ENCODE measurements at places on chromosomes 16 and 17.

DNA sequence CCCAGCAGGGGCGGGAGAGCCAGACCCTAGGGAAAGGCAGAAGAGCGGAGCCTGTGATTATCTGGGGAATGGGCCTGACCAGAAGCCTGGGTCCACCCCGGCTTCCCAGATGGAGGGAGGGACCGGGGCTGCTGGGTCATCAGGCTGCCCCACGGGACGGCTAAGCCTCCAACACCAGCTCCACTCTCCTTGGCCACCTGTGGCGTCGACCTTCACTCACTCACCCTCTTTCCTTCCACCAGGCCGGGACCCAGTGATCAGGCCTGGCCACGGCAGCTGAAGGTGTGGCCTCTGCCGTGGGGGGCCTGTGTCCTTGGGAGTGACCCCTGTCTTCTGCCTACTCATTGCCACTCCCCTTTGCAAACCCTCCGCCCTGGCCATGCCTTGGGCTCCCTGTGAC lies 22.4 kb upstream of the ABCC3 start:
- DNase-seq, result no peak

GRCh38 chr16:88983165-88983564 lies 6.2 kb upstream of the CBFA2T3 start:
- no peak for DNase-seq

DNA sequence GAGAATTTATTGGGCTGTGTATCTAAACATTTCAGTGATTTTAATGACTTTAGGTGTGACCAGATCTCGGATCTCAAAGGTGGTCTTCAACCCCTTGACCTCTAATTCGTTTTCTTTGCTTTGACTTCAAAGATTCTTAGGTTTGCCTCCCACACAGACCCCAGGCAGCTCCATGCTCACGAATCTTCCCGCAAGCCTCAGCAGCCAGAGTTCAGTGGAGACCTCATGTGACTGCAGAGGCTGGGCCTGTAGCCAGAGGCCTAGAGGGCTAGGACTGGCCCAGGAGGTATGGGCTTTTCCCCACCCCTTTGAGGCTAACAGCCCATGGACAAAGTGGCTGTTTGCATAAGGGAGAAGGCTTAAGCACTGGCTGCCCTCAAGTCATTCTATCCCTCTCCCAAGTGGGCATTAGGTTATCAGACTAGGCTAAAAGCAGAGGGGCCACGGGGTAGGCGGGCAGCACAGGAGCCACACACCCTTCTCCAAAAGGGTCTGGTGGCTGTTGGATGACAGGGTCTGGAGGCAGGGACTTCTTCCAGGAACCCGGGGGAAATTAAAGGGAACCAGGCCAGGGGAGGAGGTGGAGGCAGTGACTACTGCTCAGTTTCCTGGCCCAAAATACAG lies 3.0 kb downstream of the HIRIP3 start:
- no peak for DNase-seq

- DNase-seq, result no peak
Measured at GRCh38 chr17:17761894-17762743, 74.7 kb downstream of the SREBF1 start.

- DNase-seq, result peak; percentile 60
Measured at GRCh38 chr17:31533546-31534155, 142.2 kb downstream of the RAB11FIP4 start.

- no peak for DNase-seq
Measured at GRCh38 chr17:18031955-18032354, 7.0 kb downstream of the ATPAF2 start.

- DNase-seq, result no peak
Measured at GRCh38 chr17:62629556-62630364, 2.3 kb downstream of the MRC2 start.

GRCh38 chr17:29617481-29618271 lies 5.0 kb downstream of the CORO6 start:
- peak; percentile 92 for DNase-seq

- no peak for DNase-seq
Measured at GRCh38 chr17:13323990-13324389, 277.7 kb downstream of the HS3ST3A1 start.

DNA sequence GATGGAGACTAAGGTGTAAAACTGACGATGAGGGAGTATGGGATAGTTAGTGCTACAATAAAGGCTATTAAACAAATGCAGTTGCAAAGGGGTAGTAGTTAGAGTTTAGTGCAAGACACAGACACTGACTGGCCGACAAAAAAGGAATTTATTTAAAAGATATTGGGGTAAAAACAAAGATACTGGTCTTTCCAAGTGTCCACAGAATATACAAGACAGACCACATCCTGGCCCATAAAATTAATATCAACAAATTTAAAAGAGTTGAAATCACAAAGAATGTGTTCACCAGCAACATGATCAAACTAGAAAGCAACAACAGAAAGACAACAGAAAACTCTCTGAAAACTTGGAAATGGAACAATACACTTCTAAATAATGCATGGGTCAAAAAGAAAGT lies 54.7 kb downstream of the CFDP1 start:
- no peak for DNase-seq

GRCh38 chr17:37671824-37672547 lies 28.7 kb upstream of the DDX52 start:
- no peak for DNase-seq

DNA sequence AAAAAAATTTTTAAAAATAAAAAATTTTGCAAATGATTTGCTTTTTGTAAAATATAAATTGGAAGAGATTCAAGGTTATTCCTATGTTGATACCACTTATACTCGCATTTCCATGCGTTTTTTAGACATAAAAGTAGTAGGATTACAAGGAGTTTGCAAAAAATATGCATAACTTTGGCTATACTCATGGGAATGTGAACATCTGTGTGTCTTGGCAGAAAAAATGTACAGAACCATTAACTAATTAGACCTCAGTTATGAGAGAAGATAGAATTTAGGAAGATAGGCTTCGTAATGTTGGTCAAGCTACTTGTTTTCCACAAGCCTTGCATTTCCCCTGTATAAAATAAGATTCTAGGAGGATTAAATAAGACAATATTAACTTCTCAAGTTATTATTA lies 61.1 kb upstream of the VPS4A start:
- DNase-seq, result no peak

- DNase-seq, result no peak
Measured at GRCh38 chr16:1182950-1183907, 30.3 kb downstream of the CACNA1H start.

DNA sequence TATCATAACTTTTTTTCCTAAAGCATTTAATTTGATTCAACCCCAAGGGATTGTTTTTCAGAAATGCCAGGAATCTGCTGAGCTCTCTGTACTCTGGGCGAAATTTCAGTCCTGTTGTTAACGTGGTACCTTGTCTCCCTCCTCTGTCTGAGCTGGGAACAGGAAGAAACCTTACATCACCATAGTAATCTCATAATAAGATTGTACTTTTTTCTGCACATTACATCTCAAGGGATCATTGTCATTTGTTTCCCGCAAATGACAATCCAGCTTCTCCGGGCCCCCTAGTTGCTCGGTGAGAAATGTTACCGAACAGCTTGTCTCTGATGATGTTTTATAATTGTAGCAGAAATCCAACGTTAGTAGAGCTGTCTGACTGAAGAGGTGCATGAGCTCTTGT lies 152.7 kb upstream of the ERCC4 start:
- no peak for DNase-seq

Data from stimulated activated CD4-positive, alpha-beta T cell treated with anti-CD3 and anti-CD28 coated beads, Interleukin-4, amount 100 ng/mL, for 4 hours (primary cell).